ENCODE measurements at places on chromosomes 3 and 15.

- DNase-seq: no peak
Observed at GRCh38 chr3:116367761-116368395, 77.4 kb downstream of the LSAMP start.

DNA sequence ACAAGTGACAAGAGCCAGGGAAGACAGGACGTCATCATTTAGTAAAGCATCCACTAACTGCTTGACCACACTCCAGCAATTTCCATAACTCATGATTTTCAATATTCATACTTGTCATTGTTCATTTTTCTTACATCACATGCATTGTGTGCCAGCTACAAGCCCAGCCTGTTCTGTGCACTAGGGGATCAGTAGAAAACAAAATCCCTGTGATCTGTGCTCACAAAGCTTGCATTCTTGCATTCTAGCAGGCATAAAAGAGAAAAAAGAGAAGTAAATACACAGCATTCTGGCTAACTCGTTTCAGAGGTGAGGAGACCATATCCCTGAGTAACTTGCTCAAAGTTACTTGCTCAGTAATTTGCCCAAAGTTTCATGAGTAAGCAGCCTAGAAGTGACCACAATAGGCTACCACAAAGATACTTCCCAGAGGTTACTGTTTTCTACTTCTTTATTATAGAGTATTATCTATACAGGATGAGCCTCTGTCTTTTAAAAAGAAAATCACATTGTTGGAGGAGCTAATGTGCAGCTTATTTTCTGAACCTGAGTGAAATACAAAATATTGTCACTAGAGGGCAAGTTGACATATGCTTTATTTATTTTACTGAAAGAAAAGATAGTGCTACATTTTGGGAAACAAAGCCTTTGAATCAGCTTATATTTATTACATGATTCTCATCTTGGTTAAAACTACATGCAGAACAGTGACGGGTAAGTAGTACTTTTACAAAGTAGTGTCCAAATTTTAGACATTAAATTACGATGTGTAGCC, 701.4 kb upstream of the LMCD1 start:
- DNase-seq: no peak

DNA sequence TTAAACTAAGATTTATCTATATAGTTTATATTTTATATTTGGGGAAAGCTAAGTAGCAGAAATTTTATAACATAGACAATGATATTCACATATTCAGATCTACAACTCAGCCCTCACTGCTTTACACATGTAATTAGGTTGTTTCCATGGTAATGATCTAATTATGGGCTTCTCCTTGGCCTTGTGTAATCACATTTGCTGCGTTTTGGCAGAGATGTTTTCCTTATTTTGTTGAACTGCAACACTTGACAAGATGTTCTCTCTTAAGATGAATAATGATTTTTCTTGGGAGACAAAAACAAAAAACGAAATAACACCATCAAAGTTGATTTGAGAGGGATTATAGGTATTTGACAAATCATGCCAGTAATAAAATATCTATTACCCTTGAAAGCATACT, 635.6 kb upstream of the TBL1XR1 start:
- no peak for DNase-seq

DNA sequence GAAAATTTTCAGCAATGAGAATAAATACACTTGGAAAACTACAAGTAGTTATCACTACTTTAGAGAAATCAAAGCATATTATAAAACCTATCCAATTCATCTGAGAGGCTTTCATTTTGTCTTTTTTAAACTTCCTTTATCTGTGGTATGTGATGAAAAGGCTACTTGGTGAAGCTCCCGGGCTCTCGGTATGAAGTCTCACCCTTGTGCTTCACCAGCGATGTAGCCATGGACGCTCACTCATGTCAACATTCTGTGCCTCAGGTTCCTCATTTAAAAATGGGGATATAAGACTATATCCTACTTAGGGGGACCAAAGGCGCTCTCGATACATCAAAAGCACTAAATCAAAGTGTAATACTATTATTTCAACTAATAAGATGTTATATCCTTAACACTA, 14.9 kb downstream of the SATB1 start:
- no peak for DNase-seq

GRCh38 chr15:60526127-60526616, 47.2 kb upstream of the ICE2 start:
- no peak for DNase-seq

- no peak for DNase-seq
Observed at GRCh38 chr15:101444807-101445508, 44.5 kb downstream of the PCSK6 start.

GRCh38 chr3:134677196-134677986, 26.6 kb upstream of the KY start:
- no peak for DNase-seq

- no peak for DNase-seq
Observed at GRCh38 chr15:38254051-38254883, 1.6 kb downstream of the SPRED1 start.

DNA sequence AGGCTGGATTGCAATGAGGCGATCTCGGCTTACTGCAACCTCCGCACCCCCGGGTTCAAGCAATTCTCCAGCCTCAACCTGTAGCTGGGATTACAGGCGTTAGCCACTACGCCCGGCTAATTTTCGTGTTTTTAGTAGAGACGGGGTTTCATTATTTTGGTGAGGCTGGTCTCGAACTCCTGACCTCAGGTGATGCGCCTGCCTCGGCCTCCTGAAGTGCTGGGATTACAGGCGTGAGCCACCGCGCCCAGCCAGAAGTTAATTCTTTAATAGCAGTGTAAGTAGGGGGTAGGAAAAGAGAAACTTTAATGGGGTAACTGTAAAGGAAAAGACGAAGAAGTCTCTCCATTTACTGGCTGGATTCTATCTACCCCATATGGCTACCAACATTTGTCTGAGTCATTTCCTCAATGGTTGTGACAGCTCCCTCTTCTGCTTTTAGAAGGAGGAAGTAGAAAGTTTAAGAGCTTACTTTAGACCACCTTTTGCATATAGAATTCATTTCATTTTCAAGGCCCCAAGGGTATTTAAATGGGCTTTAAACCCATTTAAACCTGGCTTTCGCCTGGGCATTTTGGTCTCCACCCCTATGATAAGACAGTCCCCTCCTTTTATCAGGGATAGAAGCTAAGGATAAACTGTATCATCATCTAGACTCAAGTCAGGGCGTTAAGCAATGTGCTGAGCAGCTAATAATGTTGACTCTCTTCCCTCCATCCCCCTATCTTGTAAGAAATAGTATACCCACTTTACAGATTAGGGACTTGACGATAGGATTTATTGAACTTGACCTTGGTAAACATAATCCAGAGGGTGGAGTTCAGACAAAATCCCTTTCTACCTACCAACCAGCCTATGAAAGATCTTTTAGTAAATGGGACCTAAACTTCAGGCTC, 1.1 kb upstream of the CDV3 start:
- DNase-seq: no peak

DNA sequence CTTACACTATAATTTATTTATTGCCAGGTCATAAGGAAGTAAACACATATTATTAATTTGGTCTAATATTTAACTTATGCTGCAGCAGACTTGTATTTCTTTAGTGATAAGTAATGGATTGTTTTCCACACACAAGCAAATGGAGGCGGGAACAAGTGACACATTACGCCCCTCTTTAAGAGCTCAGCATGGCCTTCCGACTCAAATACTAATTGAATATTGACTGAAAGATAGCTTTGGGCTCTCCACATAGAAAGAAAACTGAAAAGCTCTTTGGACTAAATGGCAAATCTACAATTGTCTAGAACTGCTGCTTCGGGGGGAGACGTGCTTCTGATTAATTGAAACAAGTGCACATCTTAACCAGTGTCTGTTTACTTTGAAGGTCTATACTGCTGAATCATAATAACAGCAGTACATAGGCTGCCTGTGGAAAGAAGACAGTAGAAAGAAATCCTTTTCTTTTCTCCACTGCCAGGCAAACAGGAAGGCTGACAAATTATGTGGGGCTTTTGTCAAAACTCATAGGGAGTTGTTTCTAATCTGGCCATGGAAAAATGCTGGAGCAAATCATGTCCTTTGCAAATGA, 15.9 kb downstream of the CADPS start:
- DNase-seq: no peak

DNA sequence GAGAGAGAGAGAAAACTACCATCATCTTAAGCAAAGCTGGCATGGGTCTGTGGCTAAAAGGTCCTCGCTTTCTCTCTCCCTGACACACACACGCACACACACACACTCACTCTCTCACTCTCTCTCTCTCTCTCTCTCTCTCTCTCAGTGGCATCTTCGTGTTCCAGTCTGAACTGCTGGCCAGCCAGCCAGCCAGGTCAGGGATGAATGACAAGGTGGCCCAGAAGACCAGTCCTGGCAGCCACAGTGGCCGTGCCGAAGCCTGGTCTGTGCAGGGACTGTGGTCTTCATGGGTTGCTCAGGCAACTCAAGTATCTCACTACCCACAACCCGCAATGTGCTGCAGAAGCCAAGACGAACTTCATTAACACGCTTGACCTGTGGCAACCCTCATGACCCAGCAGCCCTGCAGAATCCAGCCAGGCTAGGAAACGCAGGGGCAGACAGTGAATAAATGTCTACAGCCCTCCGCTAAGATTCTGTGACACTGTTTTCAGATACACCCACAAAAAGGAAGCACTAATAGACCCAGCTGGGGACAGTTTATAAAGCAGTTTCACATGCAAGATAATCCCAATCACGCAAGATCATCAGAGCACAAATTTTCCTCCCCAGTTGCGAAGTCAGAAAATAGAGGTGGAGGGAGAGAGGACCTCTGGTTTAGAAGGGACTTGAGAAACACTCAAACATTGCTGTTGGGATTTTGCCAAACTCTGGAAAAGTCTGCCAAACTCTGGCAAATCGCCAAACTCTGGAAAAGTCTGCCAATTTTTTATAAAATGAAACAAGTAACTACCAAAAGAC, 66.4 kb downstream of the XXYLT1 start:
- DNase-seq: no peak

DNA sequence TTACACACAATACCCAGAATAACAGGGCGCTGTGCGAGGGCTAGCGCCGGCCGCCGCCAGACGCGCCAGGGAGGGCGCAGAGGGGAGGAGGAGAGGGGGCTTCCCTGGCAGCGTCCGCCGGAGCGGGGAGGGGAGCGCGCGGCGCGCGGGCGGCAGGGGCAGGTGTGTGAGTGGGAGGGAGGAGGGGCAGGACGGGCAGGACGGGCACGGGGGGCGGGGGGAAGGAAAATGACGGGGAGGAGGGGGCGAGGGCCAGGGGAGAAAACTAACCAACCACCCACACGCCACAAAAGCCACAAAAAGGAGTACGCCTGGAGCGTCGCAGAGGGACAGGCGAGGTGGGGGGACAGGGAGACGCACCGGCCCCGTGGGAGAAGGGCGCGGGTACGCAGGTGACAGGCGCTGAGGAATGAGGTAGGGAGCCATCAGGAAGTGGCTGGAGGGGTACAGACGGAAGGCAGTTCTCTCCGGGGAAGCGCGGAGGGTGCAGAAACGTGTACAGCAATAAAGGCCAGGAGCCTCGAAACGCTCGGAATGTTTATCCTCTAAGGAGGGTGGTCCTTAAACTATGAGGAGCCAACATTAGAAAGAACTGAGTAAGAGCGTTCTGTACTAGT, 610 bp upstream of the SATB1 start:
- DNase-seq: peak; percentile 62

DNA sequence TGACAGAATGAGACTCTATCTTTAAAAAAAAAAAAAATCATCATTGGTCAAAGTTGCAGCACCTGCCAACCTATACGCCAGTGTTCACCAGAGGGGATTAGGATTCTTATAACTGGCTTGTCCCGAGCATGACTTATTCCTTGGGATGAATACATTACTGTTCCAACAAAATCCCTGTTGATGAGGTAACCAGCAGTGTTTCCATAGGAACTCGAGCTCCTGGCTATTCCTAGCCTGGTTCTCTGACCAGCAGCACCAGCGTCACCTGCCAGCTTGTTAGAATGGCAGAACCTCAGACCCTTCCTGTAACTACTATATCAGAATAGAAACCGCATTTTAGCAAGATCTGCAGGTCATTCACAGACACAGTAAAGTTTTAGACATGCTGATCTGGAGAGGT, 364.4 kb downstream of the PTPRG start:
- no peak for DNase-seq

GRCh38 chr3:17478673-17479072, 263.8 kb downstream of the TBC1D5 start:
- no peak for DNase-seq

DNA sequence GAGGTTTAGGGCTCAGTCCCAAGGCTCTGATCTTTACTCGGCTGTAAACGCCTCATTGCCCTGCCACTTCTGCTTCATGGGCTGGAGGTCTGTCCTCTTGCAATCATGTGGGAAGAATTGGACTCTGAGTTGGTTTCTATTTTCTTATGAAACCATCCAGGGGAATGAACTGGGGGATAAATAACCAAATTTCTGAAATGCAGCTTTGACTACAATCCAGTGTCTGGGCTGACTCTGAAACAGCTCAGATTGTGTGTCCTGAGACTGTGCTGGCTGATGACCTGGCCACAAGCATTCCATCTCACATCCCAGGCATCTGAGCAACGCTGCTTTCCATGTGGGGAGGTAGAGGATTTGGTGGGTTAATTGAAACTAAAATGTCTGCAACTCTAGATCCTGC, 71.0 kb upstream of the GALNT15 start:
- no peak for DNase-seq

DNA sequence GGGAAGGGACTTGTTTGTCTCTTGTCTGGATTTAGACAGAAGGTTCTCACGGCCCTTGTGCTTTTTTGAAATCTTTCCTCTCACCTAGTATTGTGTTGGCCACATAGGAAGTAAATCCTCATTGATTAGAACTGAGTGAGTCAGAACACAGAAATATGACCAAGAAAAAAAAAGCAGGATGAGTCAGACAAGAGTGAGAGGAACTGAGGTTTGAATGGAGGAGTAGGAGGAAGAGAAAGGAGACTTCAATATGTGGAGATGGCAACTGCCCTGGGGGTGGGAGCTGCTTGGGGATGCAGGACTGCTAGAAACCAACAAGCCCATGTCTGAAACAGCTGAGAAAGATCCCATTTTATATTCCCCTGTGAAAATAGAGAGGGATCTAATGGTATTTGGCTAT, 194.1 kb upstream of the ZBTB20 start:
- no peak for DNase-seq

DNA sequence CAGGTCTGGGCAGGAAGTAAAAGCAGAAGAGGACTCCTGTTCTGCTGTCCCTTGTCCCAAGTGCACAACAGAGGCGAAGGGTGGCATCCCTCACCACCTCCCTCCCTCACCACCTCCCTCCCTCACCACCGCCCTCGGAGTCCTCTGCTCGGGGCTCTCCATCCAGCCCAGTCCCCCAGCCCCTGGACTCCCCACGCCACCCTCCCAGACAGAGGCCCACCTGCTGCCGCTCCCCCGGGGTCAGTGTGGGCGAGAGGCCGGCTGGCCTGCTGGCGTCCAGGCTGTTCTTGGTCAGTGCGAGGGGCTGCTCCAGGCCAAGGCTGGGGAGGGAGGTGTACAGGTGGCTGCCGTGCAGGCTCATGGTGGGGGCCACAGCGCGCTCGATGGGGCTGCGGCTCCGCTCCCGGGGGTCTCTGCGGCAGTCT, 79.1 kb downstream of the VGLL4 start:
- no peak for DNase-seq

- no peak for DNase-seq
Observed at GRCh38 chr3:90145094-90145860, 1037.9 kb downstream of the EPHA3 start.

- no peak for DNase-seq
Observed at GRCh38 chr3:183427196-183427875, 1.1 kb downstream of the MCF2L2 start.

Measured in activated B cell treated with CpG ODN at 0.5 μM for 24 hours (primary cell).